ENCODE measurements at places on chromosomes 3 and 15.

DNA sequence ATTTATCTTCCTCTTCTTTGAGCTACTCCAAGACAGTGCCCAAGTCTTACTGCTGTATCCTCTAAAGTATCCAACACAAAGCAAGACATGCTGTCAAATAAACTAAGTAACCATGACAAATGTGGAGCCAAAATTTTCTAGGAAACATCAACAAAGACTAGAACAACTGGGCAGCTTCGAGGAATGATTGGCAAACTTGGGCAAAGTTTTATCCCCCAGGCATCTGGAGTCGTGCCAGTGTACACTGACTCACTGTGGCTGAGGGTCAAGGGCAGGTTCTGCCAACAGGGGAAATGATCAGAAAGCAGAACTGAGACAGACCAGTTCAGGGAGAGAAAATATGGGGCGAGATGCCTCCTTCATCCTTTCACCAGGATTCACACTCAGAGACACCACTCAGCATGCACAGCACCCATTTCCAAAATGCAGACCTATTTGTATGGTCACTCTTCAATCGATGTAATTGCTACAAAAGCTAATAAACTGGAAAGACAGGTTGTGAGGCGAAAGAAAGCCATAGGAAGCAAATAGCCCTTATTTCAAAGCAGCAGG is 65.8 kb downstream of the MB21D2 start:
- H3K4me3 ChIP-seq, result no peak overlapping the region
- H3K36me3 ChIP-seq, result no peaks in the 10 kb centered on the region
- no peak for DNase-seq
- H3K27ac ChIP-seq, result no peak overlapping the region

DNA sequence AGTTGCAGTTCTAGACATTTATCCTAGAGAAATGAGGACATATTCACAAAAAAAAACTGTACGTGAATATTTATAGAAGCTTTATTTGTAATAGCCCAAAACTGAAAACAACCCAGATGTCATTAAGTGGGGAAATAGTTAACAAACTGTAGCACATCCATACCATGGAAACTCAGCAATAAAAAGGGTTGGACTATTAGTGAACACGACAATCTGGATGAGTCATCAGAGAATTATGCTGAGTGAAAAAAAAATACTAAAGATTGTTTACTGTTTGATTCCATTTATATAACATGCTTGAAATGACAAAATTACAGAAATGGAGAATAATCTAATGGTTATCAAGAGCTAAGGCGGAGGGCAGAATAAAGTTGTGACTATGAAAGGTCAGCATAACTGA is 59.5 kb downstream of the CPA3 start:
- H3K36me3 ChIP-seq, result no peaks in the 10 kb centered on the region
- no peak for DNase-seq
- H3K27me3 ChIP-seq, result no peaks in the 10 kb centered on the region
- no peaks in the 10 kb centered on the region for H3K4me1 ChIP-seq
- H3K4me3 ChIP-seq, result no peak overlapping the region

GRCh38 chr3:45690336-45691035 is 1.3 kb downstream of the SACM1L start:
- H3K27me3 ChIP-seq, result no peaks in the 10 kb centered on the region
- H3K27ac ChIP-seq, result peak overlapping the region; percentile 17
- H3K4me1 ChIP-seq, result peaks cover 47% of the 10 kb centered on the region
- peak overlapping the region; percentile 97 for H3K4me3 ChIP-seq

DNA sequence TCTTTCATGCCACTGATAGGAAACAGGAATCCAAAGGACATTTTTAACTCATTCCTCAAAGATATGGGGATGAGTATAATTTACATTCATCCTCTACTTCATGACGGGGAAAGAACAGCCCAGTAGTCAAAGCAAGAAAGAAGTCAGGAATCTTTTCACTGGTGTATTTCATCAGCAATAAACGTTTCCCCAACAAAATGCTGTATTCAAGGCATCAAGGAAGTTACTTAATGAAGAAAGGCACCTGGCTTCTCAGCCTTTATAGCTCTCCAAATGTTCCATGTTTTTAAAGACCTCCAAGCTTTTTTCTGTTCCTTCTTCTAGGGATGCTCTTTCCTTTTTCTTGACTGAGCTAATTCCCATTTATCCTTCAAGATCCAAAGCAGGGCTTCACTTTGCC is 221.5 kb upstream of the ICE2 start:
- no peaks in the 10 kb centered on the region for H3K27me3 ChIP-seq
- no peak for DNase-seq
- no peaks in the 10 kb centered on the region for H3K36me3 ChIP-seq
- no peak overlapping the region for H3K4me3 ChIP-seq
- no peak overlapping the region for H3K27ac ChIP-seq
- no peaks in the 10 kb centered on the region for H3K4me1 ChIP-seq

- H3K4me1 ChIP-seq, result no peaks in the 10 kb centered on the region
- no peaks in the 10 kb centered on the region for H3K27me3 ChIP-seq
- H3K4me3 ChIP-seq, result no peak overlapping the region
- H3K36me3 ChIP-seq, result no peaks in the 10 kb centered on the region
- DNase-seq, result no peak
Measured at GRCh38 chr15:47296881-47297280, 420.4 kb upstream of the SEMA6D start.

- no peak overlapping the region for H3K27ac ChIP-seq
- no peaks in the 10 kb centered on the region for H3K27me3 ChIP-seq
- H3K36me3 ChIP-seq, result no peaks in the 10 kb centered on the region
- no peak for DNase-seq
Measured at GRCh38 chr15:76495487-76495886, 158.9 kb downstream of the ISL2 start.

DNA sequence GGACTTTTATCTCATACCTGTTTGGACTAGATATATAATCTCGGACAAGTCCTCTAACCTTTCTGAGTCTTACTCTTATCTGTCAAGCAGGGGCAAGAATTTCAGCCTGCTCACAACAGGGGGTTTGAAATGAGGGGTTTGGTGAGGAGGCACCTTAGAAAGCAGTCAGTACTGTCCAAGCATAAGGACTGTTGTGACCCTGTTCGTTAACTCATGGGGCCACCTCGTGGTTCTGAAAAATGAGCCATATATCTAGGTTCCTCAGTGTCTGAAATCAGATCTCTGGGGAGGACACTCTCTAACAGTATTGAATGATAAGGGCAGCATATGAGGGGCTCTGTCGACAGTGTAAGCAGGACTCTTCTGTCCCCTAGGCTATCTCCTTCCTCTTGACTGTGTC is 7.2 kb upstream of the TIMP4 start:
- H3K36me3 ChIP-seq, result 0 out of 2 replicates have a peak, but pooled peaks cover 2% of the 10 kb centered on the region
- no peak for DNase-seq
- no peak overlapping the region for H3K4me3 ChIP-seq
- no peaks in the 10 kb centered on the region for H3K4me1 ChIP-seq
- no peaks in the 10 kb centered on the region for H3K27me3 ChIP-seq
- H3K27ac ChIP-seq, result no peak overlapping the region

DNA sequence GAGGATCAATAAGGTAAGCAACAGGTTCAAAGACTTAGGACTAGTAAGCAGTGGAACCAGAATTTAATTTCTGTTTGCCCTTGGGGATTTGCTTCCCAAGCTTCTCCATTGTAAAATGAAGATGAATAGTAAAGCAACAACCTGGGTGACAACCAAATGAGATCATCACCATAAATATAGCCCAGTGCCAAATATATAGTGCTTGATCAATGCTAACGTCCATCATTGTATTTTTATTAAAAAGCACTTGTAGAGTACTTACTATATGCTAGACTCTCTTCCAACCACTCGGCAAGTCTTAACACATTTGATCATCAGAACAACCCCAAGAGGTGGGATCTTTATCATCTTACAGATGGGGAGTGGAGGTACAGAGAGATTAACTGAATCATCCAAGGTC is 51.5 kb upstream of the NMNAT3 start:
- no peak overlapping the region for H3K4me3 ChIP-seq
- no peaks in the 10 kb centered on the region for H3K27me3 ChIP-seq
- no peak overlapping the region for H3K27ac ChIP-seq
- no peak for DNase-seq
- no peaks in the 10 kb centered on the region for H3K36me3 ChIP-seq
- no peaks in the 10 kb centered on the region for H3K4me1 ChIP-seq

DNA sequence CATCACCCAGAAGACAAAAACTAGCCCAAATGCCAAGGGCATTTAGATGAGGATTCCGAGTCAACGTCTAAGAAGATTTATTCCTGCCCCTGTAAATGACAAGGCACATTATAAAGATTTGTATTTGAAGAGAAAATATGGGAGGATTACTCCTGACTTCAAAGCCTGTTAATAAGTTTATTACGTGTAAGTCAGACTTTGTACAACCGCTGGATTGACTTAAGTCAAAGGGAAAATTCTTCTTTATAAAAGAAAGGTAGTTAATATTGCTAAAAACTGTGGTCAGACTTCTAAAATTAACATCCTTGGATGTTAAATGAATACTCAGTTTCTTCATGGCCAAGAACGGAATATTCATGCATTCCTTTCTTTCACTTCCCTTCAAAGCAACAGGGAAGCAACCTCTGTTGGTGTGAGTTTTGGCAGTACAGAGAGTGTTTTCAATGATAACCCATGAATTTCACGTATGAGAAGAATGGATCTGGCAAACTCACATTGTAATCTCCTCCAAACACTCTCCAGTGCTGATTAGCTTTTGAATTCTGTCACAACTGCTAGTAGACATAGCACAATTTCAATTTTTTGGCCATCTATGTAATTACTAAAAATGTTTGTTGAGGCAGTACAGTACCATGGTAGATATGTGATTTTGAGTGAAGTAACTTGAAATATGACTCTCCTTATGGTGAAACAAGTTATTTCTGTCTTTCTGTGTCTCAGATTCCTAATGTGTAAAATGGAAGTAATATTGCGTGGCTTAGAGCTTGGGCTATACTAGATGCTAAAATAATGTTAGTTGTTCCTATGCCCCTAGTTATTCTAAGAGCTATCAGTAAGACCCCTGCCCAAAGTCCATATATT is 62.0 kb downstream of the PLD1 start:
- no peaks in the 10 kb centered on the region for H3K36me3 ChIP-seq
- H3K4me1 ChIP-seq, result peaks cover 14% of the 10 kb centered on the region
- no peaks in the 10 kb centered on the region for H3K27me3 ChIP-seq
- DNase-seq, result peak; percentile 30
